Type B pancreatic cell (in vitro differentiated cells): ENCODE measurements at places on chromosomes 11 and 22. TPM values are rescaled to one million over a fixed set of nuclear protein-coding genes. Genes with fewer than 3 reads are reported as not detected.

MN1 gene
- 1.7 and 17.0 TPM in 2 replicates for total RNA-seq

ANO1 gene
- total RNA-seq = 14.9 and 29.2 TPM in 2 replicates

THAP12 gene
- 34.8 and 52.8 TPM in 2 replicates for total RNA-seq

NRXN2 gene
- 12.7 and 22.1 TPM in 2 replicates for total RNA-seq

SOX6 gene
- 8.7 and 24.9 TPM in 2 replicates for total RNA-seq

GVQW3 gene
- 3.9 and 9.9 TPM in 2 replicates for total RNA-seq

DNA sequence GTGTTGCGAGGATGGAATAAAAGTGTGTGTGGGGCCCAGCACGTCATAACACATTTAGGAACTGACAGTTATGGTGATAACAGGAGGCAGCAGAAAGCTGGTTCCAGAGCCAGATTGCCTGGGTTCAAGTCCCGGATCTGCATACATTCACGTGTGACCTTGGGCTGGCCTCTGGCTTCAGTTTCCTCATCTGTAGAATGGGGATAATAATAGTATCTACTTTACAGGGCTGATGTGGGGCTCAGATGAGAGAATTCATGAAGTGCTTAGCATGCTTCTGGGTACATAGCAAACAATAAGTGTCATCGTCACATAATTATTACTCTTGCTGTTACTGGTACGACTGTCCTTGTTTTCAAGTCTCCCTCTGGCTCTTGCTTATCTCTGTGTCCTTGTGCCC lies 97.3 kb downstream of the KIAA1671 start:
- no peaks in the 10 kb centered on the region for H3K27me3 ChIP-seq
- no peak for DNase-seq
- H3K27ac ChIP-seq = no peak overlapping the region
- peaks cover 11% of the 10 kb centered on the region for H3K36me3 ChIP-seq

DNA sequence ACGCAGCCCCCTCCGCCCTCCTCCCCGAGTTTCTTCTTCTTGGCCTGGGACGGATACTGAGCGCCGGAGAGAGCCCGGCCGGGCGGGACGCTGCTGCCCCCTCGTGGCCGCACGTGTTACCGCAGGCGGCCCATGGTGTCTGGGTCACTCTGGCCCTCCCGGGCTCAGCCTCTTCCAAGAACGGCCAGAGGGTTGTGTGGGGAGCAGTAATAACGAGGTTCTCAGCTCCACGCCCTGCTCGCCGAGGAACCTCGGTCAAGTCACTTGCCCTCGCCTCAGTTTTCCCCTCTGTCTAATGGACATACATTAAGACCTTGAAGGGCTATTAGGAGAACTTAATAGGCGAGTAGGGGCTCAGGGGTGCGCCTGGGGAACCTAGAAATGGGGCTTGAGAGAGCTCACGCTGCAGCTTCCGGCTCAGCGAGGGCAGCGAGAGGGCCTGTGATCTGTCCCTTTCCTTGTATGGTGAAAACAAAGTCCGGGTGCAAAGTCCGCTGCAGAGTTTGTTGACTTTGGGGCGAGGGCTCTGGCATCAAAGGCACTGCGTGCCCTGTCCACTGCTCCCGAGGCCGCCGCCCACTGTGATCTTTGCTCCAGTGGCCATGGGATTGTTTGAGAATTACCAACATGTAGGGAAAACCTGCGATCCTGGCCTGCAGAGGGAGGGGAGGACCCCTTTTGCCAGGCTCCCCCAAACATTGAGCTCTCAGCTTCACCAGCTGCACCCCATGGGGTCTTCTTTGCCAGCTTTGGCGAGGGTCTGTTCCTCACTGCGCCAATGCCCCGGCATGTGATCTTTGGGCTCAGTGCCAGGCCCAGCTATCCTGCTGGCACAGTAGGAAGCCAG lies 14.4 kb upstream of the LRP5 start:
- no peaks in the 10 kb centered on the region for H3K4me1 ChIP-seq
- H3K27ac ChIP-seq = no peak overlapping the region
- no peak overlapping the region for H3K4me3 ChIP-seq
- H3K27me3 ChIP-seq = no peaks in the 10 kb centered on the region
- DNase-seq = peak; percentile 83

GRCh38 chr11:5229356-5229755 lies 2.5 kb upstream of the HBB start:
- no peaks in the 10 kb centered on the region for H3K36me3 ChIP-seq
- no peak overlapping the region for H3K27ac ChIP-seq
- no peaks in the 10 kb centered on the region for H3K27me3 ChIP-seq
- peaks cover 1% of the 10 kb centered on the region for H3K4me1 ChIP-seq
- DNase-seq = no peak

DNA sequence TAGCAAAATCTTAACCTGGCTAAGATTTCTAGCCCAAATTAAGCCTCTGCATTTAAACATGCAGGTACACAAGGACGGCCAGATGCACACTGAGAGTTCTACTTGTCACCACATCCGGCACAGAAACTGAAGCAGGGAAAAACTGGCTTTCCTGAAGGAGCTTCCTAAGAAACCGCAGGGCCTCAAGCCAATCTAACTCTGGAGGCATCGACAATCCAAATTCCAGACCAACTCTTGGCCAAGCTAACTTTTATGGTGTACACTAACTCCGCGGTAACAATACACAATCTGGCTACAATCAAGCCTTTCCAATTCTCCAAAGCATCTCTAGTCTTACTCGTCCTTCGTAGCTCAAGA lies 1.2 kb downstream of the MSANTD2 start:
- DNase-seq = no peak
- H3K27me3 ChIP-seq = no peaks in the 10 kb centered on the region
- peak overlapping the region; percentile 89 for H3K4me3 ChIP-seq
- H3K4me1 ChIP-seq = peaks cover 30% of the 10 kb centered on the region
- no peaks in the 10 kb centered on the region for H3K36me3 ChIP-seq
- H3K27ac ChIP-seq = peak overlapping the region; percentile 84
